Endothelial cell (in vitro differentiated cells): ENCODE measurements at places on chromosomes 7 and 10. TPM values are rescaled to one million over a fixed set of nuclear protein-coding genes. Genes with fewer than 3 reads are reported as not detected.
A peak's percentile ranks its signal among the peaks of the same experiment; 100 is the strongest.

DNA sequence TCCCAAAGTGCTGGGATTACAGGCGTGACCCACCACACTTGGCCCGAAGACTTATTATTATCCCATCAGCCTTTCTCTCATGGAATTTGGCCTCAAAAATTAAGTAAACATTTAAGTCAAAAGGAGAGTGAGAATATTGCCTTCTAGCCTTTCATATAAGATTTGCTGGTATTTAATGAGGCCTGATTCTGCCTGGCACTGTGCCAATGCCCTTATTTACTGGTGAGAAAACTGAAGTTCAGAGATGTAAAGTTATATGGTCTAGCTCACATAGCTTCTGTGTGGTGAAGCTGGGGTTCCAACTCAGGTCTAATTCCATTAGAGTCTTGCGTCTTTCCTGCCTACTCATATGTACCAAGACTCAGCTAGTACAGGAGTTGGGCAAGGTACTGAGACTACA lies 260.2 kb downstream of the SDHAF3 start:
- DNase-seq: no peak

GRCh38 chr10:71511206-71511605 lies 114.5 kb downstream of the CDH23 start:
- no peak for DNase-seq

DNA sequence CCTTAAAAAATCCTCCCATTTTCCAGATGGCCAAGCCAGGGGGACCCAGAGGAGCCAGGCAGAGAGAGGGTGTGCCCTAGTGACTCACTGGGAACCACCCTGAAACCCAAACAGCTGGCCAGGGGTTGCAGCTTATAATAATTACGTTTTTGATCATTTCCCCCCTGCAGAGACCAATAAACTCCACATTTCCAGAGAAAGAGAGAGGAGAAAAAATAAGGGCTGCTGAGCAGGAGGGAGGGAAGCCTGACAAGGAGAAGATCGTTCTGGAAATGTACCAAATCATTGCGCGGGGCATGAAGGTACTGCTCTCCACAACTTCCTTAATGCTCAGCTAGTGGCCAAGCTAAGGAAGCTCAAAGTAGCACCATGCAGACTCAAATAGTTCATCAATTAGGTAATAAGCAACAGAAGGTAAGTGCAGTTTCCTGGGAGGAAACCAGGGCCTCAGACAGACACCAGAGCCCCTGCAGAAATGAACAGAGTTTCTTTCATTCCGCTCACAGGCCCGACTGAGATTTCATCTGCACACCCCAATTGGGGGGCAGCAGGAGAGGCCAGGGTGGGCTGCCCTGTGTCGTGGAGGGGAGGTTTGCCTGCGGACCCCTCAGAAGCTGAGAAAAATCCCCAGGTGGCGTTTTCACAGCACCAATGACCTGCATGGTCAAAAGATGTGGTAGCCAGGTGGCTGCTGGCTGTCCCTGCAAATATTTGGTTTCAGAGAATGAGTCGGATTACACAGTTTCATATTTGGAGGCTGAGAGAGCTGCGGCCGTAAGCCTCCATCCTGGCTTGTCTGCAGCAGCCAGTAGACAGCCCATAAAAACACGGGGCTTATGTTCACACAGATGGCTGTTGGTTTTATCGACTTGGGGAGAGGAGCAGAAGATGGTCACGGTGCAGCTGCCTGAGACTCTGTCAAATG lies 153.2 kb upstream of the LYZL2 start:
- peak; percentile 12 for DNase-seq

- DNase-seq: no peak
Measured at GRCh38 chr10:14254368-14254767, 76.4 kb downstream of the FRMD4A start.

DNA sequence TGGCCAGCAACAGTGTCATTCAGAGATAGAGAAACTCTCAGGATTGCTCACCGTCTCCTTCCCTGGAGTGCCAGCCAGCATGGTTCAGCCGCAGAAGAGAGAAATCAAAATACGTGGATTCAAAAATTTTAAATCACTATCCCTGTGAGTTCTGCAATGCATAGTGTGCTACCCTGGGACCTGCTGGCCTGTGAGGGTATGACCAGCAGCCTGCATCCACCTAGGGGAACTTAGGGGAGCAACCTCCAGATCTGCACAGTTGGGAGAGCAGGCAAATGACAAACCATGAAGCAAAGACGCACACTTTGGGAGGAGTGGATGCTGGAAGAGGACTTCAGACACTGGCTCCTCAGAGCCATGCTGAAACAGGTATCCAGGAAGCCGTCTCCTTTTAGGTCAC lies 639.3 kb downstream of the TNS3 start:
- DNase-seq: no peak

DNA sequence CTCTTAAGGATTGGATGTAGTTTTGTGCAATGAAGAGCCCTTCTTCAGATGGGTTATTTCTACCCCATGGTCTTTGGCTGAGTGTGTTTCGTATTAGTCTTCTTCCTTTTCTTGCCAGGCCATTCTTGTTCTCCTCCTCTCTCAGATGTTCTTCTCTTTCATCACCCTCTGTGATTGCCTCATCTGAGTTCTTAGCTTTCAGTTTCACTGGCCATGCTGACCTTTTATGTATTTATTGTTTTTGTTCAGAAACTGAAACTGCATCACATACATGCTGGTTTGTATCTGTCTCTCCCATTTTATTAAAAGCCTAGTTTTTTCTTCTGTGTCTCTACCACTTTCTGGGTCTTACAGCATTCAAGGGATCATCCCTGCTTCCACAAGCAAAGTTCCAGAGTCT lies 21.7 kb upstream of the PCGF5 start:
- DNase-seq: no peak

GRCh38 chr7:46909601-46910051 lies 672.3 kb downstream of the TNS3 start:
- no peak for DNase-seq

DNA sequence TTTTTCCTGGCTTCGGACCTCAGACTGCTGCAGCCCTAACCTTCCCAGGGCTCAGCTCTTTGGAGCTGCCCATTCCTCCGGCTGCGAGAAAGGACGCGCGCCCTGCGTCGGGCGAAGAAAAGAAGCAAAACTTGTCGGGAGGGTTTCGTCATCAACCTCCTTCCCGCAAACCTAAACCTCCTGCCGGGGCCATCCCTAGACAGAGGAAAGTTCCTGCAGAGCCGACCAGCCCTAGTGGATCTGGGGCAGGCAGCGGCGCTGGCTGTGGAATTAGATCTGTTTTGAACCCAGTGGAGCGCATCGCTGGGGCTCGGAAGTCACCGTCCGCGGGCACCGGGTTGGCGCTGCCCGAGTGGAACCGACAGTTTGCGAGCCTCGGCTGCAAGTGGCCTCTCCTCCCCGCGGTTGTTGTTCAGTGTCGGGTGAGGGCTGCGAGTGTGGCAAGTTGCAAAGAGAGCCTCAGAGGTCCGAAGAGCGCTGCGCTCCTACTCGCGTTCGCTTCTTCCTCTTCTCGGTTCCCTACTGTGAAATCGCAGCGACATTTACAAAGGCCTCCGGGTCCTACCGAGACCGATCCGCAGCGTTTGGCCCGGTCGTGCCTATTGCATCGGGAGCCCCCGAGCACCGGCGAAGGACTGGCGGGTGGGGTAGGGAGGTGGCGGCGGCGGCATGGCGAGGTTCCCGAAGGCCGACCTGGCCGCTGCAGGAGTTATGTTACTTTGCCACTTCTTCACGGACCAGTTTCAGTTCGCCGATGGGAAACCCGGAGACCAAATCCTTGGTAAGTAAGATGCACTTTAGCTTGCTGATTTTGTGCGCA lies at the start of gene PLXDC2:
TSS of gene PLXDC2 (plus strand) at position 22 of the 820 bp plus-strand sequence.
- peak; percentile 55 for DNase-seq

DNA sequence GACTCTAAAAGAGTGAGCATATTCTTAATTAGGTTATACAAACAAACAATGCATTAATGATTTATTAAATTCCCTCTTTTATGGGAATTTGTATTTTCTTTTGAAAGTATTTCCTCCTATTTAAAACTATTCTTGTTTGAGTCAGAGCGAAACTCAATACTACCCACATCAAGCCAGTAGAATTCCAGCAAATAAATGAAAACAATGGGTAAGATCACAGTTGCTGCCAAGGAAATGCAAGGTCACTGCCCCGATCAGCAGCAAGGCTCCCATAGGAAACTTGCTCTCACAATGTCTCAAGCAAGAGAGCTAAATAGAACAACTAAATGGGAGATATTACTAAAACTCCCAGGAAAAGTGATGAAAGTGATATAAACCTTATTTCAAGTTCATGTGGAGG lies 206.3 kb downstream of the THSD7A start:
- no peak for DNase-seq

GRCh38 chr7:37973915-37974314 lies 53.5 kb downstream of the EPDR1 start:
- DNase-seq: no peak

Gene UBN2
- total RNA-seq: 22.2 TPM

Gene ZNHIT1
- total RNA-seq: 71.5 TPM

Gene WEE2
- 0.33 TPM for total RNA-seq

Gene ITIH5
- 0.36 TPM for total RNA-seq

Gene NRP1
- 486 TPM for total RNA-seq
